ENCODE measurements at places on chromosomes 13 and 19.

GRCh38 chr13:113584870-113585671 lies 518 bp downstream of the TFDP1 start:
- peak; percentile 54 for DNase-seq

- no peak for DNase-seq
Observed at GRCh38 chr19:33040994-33041827, 23.5 kb downstream of the RHPN2 start.

GRCh38 chr19:19279853-19280252 lies 6.8 kb upstream of the TM6SF2 start:
- no peak for DNase-seq

GRCh38 chr13:44573071-44573470 lies 3.1 kb downstream of the TSC22D1 start:
- no peak for DNase-seq
